HCT116 (cell line): ENCODE measurements at places on chromosomes 3 and 15. TPM values are rescaled to one million over a fixed set of nuclear protein-coding genes. Genes with fewer than 3 reads are reported as not detected.

The NMNAT3 gene
- total RNA-seq, result 5.7 TPM

The CEP152 gene
- total RNA-seq, result 19.7 TPM

The LRRIQ4 gene
- not detected for total RNA-seq

The GUCA1C gene
- not detected for total RNA-seq

The RAD51 gene
- total RNA-seq, result 20.9 TPM

The MRAS gene
- 13.5 TPM for total RNA-seq

The TMCO5A gene
- total RNA-seq, result not detected

The SLC28A2 gene
- total RNA-seq, result not detected

The NR1I2 gene
- total RNA-seq, result 0.07 TPM

The VEPH1 gene
- total RNA-seq, result 4.9 TPM

The NAALADL2 gene
- 2.9 TPM for total RNA-seq

The GOLGA8N gene
- total RNA-seq, result 2.4 TPM

The TMOD2 gene
- total RNA-seq, result 5.7 TPM

The MED12L gene
- 6.4 TPM for total RNA-seq

The RGMA gene
- total RNA-seq, result 5.5 TPM

The CCR4 gene
- total RNA-seq, result not detected

The SAMD7 gene
- not detected for total RNA-seq

The GOLGA8T gene
- total RNA-seq, result not detected

The CYP1A2 gene
- not detected for total RNA-seq

The POLR2M gene
- total RNA-seq, result 86.2 TPM

The ZNF80 gene
- total RNA-seq, result 0.12 TPM

The CCRL2 gene
- total RNA-seq, result not detected

The AGTR1 gene
- not detected for total RNA-seq

The TBC1D5 gene
- total RNA-seq, result 33.9 TPM

The RRP9 gene
- 71.3 TPM for total RNA-seq

The PATL2 gene
- total RNA-seq, result 1.2 TPM

The RBP2 gene
- total RNA-seq, result not detected

The SLC2A2 gene
- total RNA-seq, result not detected

The ADAMTS9 gene
- 0.05 TPM for total RNA-seq

The FEZF2 gene
- total RNA-seq, result not detected

The USP19 gene
- 92.8 TPM for total RNA-seq

The EIF2A gene
- 126 TPM for total RNA-seq

The APBA2 gene
- total RNA-seq, result 0.47 TPM

The ACVR2B gene
- 18.3 TPM for total RNA-seq

The LDHAL6B gene
- not detected for total RNA-seq

The FRMD5 gene
- total RNA-seq, result 27.2 TPM

The GP5 gene
- 0.15 TPM for total RNA-seq

The CCR1 gene
- 0.10 TPM for total RNA-seq

The ZNF620 gene
- total RNA-seq, result 10.2 TPM

The CX3CR1 gene
- total RNA-seq, result 0.10 TPM

The PAQR9 gene
- total RNA-seq, result 0.17 TPM

The CRABP1 gene
- total RNA-seq, result 0.47 TPM

The STAB1 gene
- total RNA-seq, result 0.44 TPM

The DLL4 gene
- total RNA-seq, result 1.5 TPM

The CP gene
- 0.52 TPM for total RNA-seq

The COL6A5 gene
- total RNA-seq, result not detected

The NUP210 gene
- 74.9 TPM for total RNA-seq

The B3GALNT1 gene
- total RNA-seq, result 9.6 TPM

The GOLGA6A gene
- 0.39 TPM for total RNA-seq

The HPS3 gene
- total RNA-seq, result 17.1 TPM

The CAND2 gene
- total RNA-seq, result not detected

The ANKRD63 gene
- 0.89 TPM for total RNA-seq

The SLC22A13 gene
- total RNA-seq, result 0.47 TPM

The TEX55 gene
- not detected for total RNA-seq

The SENP2 gene
- total RNA-seq, result 36.1 TPM

The ECE2 gene
- not detected for total RNA-seq

The BUB1B gene
- total RNA-seq, result 92.9 TPM

The CDCP1 gene
- 196 TPM for total RNA-seq

The TUSC7 gene
- total RNA-seq, result not detected

The SHISA5 gene
- total RNA-seq, result 104 TPM
